EL (cell line): ENCODE measurements at places on chromosomes 3 and 15.

DNA sequence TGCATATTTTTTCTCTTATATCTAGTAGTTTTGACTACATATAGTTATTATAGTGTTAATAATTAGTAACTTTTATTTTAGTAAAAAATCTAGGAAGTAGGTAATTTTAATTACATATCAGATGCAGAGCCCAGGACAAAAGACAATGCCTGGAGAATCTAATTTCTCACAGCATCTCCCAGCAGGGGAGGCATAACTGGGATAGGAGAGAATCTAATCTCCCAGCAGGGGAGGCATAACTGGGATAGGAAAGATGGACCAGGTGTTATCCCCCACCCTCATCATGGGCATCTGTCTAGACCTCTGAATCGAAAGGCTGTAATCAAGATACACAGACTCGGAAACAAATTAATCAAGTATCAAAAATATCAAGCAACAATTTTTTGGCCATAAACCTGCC, 58.2 kb downstream of the OSTN start:
- no peak for DNase-seq

DNA sequence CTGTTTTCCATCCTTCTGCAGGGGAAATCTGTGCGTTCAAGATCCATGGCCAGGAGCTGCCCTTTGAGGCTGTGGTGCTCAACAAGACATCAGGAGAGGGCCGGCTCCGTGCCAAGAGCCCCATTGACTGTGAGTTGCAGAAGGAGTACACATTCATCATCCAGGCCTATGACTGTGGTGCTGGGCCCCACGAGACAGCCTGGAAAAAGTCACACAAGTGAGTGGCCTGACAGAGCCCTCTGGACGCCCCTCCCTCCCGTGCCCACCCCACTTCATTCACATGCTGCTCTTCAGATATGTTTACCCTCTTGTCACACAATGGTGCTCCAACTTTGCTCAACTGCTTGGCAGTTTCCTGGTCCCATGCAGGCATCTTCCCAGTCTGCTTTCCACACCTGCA, 274.3 kb upstream of the TRIM42 start:
- no peak for DNase-seq

DNA sequence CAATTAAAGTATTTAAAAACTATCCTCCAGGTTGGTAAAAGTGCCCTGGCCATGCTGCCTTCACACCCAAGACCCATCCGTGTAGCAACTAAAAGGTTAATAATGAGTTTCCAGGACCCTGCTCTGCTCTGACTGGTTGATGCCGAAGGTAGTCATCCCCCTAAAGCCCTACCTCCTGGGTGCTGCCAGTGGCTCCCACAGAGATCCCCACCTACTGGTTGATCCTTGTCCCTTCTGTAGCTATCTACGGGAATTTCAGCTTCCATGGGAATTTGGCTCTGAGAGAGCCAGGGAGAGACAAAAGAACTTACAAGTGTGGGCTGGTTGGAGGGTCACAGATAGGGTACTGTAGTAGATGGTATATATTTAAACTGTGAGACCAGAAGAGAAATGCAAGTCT, 110.6 kb upstream of the NANOGP8 start:
- no peak for DNase-seq

DNA sequence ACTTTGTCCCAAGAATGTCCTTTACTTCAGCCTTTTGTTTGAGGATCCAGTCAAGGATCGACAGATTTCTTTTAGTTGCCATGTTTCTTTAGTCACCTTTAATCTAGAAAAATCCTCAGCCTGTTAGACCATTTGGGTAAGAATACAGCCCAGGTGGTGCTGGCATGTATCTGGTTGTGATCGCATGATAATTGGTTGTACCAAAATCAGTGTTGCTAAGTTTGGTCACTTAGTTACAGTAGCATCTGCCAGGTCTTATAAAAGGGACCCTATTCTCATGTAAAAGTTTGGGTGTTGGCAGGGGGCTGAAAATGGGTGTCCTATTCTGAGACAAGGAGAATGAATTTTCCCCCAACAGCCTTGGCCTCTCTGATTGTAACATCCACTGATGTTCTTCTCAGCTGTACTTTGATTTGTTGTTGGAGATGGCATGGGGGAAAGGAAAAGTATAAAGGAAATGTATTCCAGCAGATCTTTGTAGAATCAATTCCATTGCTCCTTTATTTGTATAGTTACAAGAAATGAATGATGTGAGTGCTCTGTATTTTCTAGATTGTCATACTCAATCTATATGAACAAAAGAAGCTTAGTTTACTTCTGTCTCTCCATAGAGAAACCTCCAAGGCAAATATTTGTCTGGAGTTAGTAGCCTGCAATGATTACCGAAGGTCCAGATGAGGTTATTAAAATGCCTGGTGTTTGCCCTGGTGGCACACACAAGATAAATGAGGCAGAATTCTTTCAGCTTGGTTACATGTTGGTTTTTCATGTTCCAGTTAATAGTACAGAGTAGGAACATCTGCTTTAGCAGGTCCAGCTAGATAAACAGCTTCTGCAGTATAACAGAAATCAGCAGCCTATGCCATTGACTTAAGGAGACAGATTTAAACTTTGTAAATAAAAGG, 65.7 kb downstream of the CMTM8 start:
- DNase-seq, result no peak

GRCh38 chr3:11300970-11301369, 28.8 kb downstream of the ATG7 start:
- DNase-seq, result peak; percentile 26

GRCh38 chr15:92095693-92096092, 242.2 kb downstream of the SLCO3A1 start:
- DNase-seq, result no peak

GRCh38 chr3:100641471-100642032, 32.2 kb downstream of the ADGRG7 start:
- DNase-seq, result no peak

GRCh38 chr3:15092686-15093085, 6.3 kb downstream of the RBSN start:
- no peak for DNase-seq
